ENCODE measurements at places on chromosomes 13 and 19.

DNA sequence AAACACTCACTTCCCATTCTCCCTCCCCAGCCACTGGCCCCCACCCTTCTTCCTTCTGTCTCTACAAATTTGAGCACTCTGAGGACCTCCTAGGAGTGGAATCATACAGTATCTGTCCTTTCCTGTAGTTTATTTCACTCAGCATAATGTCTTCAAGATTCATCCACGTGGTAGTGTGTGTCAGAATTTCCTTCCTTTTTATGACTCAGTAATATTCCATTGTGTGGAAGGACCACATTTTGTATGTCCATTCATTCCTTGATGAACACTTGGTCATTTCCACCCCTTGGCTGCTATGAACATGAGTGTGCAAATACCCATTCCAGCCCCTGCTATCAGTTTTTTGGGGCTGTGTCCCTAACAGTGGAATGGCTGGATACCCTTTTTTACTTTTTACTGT lies 9.8 kb downstream of the KLF2 start:
- DNase-seq: no peak

GRCh38 chr19:12891553-12892021 lies 627 bp downstream of the GCDH start:
- no peak for DNase-seq

- peak; percentile 53 for DNase-seq
These were observed 8.8 kb upstream of the GNG7 start for GRCh38 chr19:2711172-2711874.

DNA sequence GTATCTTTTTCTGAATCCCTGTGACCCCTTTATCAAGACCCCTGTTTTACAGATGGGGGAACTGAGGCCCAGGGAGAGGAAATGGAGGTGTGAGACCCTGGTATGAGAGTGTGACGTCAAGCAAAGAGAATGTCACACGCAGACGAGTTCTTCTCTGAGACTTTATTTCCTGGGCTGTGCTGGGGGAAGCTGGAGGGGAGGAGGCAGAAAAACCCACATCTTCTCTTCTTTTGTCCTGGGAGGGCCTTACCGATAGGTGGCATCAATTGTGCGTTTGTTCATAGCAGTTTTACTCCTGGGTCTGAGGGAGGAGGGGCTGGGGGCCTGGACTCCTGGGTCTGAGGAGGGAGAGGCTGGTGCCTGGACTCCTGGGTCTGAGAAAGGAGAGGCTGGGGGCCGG lies 4.9 kb upstream of the KLK15 start:
- DNase-seq: peak; percentile 20

DNA sequence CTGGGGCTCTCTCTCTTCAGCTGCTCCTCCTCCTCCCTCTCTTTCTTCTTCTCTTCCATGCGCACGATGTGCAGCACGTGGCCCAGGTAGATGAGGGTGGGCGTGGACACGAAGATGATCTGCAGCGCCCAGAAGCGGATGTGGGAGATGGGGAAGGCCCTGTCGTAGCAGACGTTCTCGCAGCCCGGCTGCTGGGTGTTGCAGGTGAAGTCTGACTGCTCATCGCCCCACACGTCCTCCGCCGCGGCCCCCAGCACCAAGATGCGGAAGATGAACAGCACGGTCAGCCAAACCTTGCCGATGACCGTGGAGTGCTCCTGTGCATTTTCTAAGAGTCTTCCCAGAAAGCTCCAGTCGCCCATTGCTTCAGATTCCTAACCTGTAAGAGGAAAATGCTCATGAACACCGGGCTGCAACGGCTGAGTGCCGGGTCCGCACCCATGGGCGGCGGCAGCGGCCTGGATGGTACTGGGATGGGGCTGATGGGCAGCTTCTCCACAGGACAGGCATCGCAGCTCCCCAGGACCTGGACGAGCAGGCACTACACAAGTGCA lies 17.8 kb downstream of the GJA3 start:
- DNase-seq: no peak

DNA sequence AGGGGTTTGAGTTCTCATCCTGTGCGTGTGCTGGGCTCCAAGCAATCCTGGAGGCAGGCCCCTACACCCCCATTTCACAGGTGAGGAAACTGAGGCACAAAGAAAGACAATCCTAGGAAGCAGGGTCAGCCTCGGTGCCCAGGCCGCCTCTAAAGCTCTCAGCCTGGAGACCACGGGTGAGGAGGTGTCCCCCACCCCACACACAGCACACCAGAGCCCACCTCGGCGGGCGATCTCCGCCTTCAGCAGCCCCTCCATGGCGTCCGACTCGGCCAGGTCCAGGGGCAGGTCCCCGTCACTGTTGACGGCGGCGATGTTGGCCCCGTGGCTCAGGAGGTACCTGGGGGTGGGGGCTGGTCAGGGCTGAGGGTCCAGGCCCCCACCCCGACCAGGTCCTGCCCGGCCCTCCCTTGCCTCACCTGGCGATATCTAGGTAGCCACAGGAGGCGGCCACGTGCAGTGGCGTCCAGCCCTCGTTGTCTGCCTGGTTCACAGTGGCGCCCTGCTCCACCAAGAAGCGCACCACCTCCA lies 5.1 kb downstream of the PPP1R12C start:
- DNase-seq: no peak

- no peak for DNase-seq
These were observed 1380.4 kb downstream of the SLITRK1 start for GRCh38 chr13:82501834-82502233.

DNA sequence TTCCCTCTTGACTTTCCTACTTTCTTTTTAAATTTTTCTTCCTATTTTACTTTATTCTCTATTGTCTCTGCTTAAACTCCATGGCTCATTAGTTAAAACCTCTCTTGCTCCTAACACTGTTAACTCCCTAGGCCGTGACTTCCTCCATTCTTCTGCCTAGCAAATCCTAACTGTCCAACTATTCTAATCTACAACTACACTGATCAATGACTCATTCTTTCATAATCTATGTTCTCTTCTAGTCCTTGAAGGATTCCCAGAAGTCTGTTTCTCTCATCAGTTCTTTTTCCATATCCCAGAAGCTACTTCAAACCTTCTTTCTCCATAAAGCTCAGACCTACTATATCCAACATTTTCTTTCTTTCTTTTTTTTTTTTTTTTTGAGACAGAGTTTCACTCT lies 66.9 kb downstream of the MICU2 start:
- peak; percentile 32 for DNase-seq

Data from MV-4-11 (cell line).